Left kidney (tissue), 8 donors: ENCODE measurements at places on chromosomes 4 and X.

DNA sequence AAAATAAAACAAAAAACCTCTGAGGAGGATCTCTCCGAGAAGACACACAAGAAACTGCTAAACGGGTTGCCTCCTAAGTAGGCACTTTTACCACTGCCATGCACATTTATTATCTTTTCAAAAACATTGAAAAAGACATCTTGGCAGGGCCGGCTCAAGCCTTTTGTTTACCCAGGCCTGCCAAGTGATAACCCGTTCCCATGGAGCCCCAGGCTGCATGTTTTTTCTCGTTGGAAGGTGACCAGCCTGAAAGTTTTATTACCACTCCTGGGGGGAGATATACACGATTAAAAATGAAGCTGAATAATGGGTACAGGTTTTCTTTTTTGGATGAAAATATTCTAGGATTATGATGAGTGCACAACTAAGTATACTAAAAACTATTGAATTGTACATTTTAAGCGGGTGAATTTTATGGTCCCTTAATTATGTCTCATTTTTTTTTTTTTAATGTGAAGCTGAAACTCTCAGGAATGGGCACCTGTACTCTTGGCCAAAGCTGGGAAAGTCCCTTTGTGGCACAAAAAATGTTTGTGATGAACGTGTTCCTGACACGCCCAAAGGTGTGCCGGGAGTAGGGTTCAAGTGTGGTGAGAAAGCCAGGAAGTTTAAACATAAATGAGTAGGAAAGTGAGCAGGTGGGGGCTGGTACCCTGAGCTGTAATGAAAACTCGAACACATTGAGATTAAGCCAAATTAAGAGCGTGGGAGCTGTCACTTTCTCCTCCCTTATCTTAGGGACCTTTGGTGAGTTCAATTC lies 1.5 kb upstream of the MAP7D2 start:
- DNase-seq: no peak

DNA sequence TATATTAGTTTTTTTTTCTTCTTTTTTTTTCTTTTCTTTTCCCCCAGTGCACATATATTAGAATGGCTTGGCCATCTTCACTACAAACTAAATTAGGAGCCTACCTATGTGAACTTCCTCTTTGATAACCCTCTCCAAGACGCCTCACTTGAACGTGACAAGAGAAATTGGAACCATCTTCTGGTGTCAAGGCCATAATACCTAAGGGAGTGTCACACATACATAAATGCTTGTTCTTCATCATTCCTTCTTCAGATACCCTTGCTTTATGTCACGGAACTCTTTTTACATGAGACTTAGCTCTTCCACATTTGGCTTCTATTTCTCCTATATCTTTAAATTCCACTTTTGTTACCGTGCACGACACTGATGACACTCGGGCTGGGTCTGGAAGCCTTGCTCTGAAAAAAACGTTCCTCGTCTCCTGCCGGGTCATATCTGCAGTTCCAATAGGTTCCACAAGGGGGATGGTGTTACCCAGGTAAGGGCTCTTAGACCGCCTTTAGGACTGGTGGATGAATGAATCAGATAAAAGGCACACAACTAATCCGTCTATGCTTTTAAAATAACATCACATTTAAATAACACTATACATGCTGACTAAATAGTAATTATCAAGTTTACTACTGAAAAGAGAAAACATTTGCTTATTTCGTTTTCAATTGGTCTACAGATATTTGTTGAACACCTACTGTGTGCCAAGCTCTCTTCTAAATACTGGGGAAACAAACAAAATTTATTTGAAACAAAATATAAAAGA lies 19.9 kb downstream of the DGAT2L6 start:
- peak; percentile 13 for DNase-seq

GRCh38 chrX:95764972-95765451 lies 919.6 kb upstream of the DIAPH2 start:
- DNase-seq: peak; percentile 36

DNA sequence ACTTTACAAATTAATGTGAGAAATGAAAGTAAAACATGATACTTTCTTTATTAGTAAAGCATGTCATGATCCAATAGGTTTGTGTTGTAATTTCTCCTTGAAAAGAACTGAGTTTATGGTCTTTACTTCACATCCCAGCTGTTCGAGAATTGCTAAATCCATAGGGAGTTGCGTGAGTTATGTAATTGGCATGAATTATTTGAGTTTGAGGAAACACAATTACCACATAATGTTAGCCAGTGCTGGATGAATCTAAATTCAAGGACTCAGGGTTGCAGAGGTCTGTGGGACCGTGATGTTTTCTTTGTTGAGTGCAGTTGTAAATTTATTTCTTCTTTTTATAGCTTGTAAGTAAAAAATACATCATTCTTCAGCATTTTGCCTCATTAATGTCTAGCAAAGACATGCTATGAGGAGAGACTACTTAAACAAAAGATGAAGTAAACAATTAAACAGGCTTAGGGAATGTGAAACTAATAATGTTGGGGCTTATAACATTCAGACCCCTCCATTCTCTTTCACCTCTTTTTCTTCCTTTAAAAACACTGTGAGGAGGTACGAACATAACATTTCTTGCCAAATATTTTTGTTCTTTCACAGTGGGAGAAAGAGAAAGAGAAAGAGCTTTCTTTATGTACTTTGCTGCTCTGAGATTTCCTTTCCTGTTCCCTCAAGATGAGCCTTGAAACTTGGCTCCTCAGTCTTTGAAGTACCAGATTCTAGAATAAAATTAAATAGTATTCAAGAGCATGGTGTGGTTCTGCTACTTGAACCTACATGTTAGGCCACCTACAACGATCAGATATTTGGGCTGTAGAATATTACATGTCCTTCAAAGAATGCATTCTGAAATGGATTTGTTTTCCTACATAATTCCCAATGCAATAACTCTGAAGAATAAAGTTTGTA lies 159.6 kb upstream of the ANK2 start:
- DNase-seq: peak; percentile 60

- DNase-seq: no peak
Observed at GRCh38 chr4:138297743-138298405, 55.7 kb upstream of the SLC7A11 start.
